Stimulated activated CD4-positive, alpha-beta T cell treated with anti-CD3 and anti-CD28 coated beads, Interleukin-12 subunit alpha, Interleukin-12 subunit beta, amount 100 ng/mL, for 48 hours (primary cell): ENCODE measurements at places on chromosomes 12 and 14.
A peak's percentile ranks its signal among the peaks of the same experiment; 100 is the strongest.

GRCh38 chr14:94679106-94679810 lies 67.1 kb downstream of the SERPINA3 start:
- no peak for DNase-seq

DNA sequence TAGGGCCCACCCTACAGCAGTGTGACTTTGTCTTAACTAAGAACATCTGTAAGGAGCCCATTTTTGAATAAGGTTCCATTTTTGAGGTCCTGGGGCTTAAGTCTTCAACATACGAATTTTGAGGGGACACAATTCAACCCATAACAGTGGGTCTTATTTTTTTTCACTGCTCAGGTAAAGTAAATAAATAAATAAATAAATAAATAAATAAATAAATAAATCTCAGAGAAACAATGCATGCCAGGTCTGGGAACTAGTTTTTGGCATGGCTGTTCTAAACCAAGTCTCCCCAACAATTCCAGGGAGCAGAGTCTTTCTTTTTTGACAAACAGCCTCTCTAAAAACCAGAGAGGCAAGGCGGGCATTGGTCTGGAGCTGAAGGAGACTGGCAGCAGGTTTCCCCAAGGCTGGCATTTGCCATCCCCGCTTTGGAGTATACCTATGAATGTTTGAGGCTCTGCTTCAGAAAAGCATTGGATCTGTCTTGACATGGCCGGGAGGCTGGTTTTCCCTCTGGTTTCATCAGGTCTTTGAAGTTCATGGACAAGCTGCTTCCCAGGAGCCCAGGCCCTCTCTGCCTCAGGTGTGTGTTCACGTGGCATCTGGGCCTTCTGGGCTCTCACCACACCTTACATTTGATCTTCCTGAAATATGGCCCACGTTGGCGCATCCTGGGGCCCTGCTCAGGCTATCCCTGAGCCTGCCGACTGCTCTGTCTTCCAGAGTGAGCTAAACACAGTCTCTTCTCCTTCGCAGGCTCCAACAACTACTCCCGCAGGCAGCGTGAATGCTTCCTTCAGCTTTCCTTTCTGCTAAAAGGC lies 545.2 kb downstream of the BCL11B start:
- no peak for DNase-seq

DNA sequence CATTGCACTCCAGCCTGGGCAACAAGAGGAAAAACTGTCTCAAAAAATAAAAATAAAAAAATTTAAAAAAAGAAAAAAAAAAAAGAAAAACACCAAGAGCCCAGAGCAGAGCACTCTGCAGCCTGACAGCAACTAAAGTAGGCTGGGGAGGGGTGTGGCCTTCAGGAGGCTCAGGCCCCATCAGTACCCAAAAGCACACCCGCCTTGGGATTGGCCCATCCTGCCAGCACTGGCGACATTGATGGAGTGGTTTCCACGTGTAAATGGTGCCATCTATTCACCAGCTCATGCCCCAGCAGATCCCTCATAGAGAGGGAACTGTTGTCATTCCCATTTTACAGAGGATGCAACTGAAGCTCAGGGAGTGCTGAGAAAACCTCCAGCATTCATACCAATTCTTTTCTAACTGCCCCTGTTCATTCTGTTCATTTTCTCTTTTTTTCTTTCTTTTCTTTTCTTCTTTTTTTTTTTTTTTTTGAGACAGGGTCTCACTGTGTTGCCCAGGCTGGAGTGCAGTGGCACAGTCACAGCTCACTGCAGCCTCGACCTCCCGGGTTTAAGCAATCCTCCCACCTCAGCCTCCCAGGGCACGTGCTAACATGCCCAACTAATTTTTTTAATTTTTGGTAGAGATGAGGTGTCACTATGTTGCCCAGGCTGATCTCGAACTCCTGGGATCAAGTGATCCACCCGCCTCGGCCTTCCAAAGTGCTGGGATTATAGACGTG lies 89.3 kb downstream of the IRF2BPL start:
- DNase-seq = no peak

GRCh38 chr12:88624911-88625310 lies 44.6 kb upstream of the KITLG start:
- DNase-seq = no peak

DNA sequence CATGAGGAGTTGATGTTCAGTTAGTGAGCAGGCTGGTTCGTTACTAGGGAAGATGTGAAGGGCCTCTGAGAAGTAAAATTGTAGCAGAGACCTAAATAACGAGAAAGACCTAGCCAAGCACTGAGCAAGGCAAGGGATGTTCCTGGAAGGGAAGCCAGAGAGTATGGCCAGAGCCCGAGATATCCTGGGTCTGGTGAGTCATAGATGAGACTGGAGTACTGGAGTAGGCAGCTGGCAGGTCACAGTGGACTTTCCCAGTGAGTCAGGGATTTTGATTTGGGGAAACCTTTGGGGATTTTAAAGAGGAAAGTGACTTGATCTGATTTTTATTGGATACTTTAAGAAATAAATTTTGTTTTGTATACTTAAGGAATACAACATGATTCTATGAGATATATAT lies 369.0 kb downstream of the DIO2 start:
- no peak for DNase-seq

- DNase-seq = no peak
Measured at GRCh38 chr12:114045349-114045748, 79.2 kb upstream of the RBM19 start.

DNA sequence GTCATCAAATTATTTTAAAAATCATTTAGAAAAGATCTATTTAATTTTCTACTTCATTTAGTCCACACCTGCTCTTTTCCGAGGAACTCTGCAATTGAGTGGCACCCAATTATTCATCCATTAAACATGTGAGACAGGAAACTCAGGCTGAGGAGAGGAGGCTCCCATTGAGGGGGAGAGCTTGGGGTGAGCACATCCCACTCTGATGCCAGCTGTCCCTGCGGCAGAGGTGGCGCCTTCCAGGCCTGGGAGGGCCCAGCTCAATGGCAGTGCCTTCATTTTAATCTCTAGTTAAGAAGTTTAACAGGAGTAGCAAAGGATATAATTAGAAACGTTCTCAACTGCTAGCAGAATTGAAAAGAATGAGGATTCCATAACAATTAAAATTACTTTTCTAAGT lies 92.0 kb downstream of the ITPR2 start:
- DNase-seq = no peak

GRCh38 chr14:55874785-55875184 lies 243.4 kb upstream of the PELI2 start:
- no peak for DNase-seq

DNA sequence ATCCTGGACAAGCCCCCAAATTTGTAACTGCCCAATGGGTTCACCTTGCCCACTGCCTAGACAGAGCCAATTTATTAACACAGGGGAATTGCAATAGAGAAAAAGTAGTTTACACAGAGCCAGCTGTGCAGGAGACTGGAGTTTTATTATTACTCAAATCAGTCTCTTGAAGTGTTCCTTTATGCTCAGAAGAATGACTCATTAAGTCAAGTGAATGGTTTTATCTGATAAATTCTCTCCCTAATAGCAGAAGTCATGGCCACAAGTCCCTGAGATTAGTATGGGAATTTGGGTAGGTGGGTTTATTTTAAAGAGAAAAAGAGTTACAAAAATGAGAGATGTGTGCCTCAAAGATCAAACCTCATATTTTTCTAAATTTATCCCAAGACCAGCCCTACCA lies 122.8 kb upstream of the NUDT4 start:
- no peak for DNase-seq

GRCh38 chr12:124328116-124328515 lies 33.2 kb downstream of the RFLNA start:
- no peak for DNase-seq

GRCh38 chr12:100463661-100464060 lies 10.0 kb upstream of the NR1H4 start:
- no peak for DNase-seq

GRCh38 chr12:58443273-58443980 lies 476.9 kb downstream of the LRIG3 start:
- no peak for DNase-seq

GRCh38 chr12:67647181-67647798 lies 1.3 kb upstream of the DYRK2 start:
- no peak for DNase-seq

GRCh38 chr12:110501399-110501751 lies 536 bp downstream of the VPS29 start:
- peak; percentile 10 for DNase-seq

DNA sequence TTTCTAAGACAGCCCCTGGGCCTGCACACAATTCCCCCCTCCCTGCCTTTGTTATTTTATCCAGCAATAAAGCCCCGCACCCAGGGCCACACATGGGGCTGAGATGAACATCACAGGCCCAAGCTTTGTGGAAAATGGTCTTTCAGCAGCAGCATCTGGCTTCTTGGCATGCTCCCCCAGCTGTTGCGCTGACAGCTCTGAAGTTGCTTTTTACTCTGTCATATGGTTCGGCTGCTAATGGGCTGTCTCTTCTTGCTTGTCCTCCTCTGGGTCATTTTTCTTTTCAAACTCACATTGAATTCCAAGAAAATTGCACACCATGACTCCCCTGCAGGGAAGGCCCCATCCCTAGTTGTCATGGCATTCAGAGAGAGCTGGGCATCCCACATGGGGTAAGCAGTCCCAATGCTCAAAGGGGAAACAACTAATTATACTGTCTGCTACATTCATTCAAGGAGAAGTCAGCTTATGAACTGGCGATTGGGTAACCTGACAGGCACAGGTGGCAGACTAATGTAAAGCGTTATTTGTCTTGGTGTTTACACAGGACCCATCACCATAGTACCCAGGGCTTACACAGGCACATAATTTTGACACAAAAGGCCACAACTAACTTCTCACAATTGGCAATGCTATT lies 74.0 kb upstream of the CDKN3 start:
- DNase-seq = no peak

GRCh38 chr14:82689948-82690347 lies 1156.3 kb upstream of the SEL1L start:
- no peak for DNase-seq

DNA sequence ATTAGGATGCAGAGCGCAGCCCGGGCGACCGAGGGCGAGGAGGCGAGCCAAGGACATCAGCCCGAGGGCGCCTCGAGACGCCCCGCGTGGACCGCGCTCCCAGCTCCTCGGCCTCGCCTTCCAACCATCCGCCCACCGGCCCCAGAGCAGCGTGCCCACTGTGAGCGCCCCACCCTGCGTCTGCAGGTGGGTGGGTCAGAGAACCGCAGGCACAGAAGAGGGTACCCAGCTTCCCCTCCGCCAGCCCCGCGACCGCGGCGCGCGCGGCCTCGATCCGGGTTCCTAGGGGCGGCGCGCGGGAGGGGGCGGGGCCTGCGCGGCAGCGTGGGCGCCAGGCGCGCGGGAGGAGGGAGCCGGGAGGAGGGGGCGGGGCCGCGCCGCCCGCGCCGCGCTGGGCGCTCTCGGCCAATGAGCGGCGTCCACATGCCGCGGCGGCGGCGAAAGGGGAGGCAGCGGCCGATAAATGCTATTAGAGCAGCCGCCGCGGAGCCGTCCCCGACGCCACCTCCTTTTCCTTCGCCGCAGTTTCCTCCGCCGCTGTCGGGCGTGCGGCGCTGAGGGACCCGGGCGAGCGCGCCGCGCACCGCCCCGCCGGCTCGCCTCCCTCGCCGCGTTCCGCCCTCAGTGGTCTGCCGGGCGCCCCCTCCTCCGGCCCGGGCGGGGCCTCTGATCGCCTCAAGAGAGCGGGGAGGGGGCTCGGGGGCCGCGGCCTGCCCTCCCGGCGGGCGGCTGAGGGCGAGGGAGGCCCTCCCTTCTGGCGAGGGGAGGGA lies at the start of gene ATP2A2:
ATP2A2 (plus strand) TSS at position 469 of the 770 bp plus-strand sequence. CDS start 543 bp downstream, outside the sequence.
- DNase-seq = peak; percentile 84

DNA sequence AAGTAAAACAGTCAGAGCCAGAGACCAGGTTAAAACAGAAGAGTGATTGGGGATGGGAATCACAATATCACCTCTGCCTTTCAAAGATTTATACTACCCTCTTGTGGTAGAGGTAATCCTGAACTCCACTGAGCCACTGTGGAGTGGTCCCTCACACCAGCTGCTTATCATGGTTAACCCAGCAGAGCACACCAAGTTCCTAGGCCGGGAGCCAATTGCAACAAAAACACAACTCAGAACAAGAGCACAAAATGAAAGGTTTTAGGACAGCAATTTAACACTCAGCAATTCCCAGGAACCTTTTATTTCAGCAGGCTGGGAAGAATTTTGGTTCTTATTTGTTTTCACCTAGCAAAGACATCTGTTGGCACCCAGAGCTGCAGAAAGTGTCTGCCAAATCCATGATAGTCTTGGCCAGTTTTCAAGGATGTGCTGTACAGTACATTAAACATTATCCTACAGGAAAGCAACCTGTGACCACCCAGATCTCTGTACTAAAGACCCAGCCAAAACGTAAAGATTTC lies 220.5 kb upstream of the ATXN7L3B start:
- no peak for DNase-seq

- DNase-seq = no peak
Measured at GRCh38 chr12:130576371-130576816, 139.7 kb downstream of the RIMBP2 start.

GRCh38 chr12:26428420-26428819 lies 233.0 kb downstream of the SSPN start:
- no peak for DNase-seq

DNA sequence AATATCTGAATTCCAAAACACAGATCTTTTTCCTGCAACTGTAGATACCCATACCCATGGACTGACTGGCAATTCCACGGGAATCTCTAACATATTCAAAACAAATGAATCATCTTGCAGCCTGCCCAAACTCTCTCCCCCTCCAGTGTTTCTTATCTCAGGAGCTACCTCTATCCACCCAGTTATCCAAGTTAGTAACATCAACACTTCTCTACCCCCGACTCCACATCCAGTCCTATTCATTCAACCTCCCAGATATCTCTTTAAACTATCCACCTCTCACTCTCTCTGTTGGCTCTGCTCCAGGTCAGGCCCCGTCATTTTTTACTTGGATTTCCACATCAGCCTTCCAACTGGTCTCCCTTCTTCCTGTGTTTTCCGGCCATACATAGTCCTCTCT lies 6.7 kb upstream of the KCNH5 start:
- DNase-seq = no peak

DNA sequence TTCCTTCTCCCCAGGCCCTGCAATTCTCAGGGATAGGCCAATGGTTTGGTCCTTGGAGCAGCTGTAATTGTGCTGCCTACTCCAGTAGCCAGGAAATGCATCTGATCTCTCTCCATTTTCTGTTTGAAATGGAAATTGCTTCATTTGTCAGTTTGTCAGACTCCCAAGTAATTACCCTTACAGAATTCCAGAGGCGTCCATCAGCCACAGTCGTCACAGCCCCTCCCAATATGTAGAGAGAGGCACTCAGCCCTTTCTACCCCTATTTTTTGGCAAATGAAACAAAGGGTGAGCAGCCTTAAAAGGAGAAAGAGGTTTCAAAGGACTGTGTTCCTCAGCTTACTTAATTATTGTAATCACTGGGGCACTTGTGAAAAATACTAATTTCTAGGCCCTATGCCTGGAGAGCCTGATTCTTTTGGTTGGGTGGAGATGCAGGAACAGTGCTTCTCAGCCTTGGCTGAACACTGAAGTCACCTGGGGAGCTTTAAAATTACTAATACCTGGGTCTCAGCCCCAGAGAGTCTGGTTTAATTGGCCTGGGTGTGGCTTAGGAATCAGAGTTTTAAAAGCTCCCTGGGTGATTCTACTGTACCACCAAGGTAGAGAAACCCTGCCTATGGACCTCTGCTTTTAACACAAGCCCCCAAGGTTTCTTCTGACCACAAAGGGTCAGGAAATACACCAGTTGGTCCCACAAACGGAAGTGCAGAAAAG lies 190.0 kb downstream of the EMP1 start:
- DNase-seq = no peak

GRCh38 chr12:5960783-5961182 lies 15.7 kb upstream of the ANO2 start:
- no peak for DNase-seq
